ENCODE measurements at places on chromosomes 2 and 18. TPM values are rescaled to one million over a fixed set of nuclear protein-coding genes. Genes with fewer than 3 reads are reported as not detected.

The UGT1A8 gene
- 0.07 TPM for total RNA-seq

The PDE1A gene
- total RNA-seq: 0.17 TPM

The PARD3B gene
- total RNA-seq: 0.88 TPM

The C2orf81 gene
- 2.7 TPM for total RNA-seq

The YES1 gene
- total RNA-seq: 21.9 TPM

The SDC1 gene
- total RNA-seq: 208 TPM

The CDKL4 gene
- total RNA-seq: not detected

The CCDC102B gene
- total RNA-seq: 0.60 TPM

The DLX2 gene
- 0.40 TPM for total RNA-seq

The SP140L gene
- 3.0 TPM for total RNA-seq

The ZNF514 gene
- total RNA-seq: 7.4 TPM

The EGR4 gene
- total RNA-seq: 0.09 TPM

The SRD5A2 gene
- not detected for total RNA-seq

The ZNF521 gene
- total RNA-seq: not detected

The TMEM37 gene
- 1.5 TPM for total RNA-seq

The APOB gene
- total RNA-seq: 0.23 TPM

The MLPH gene
- 318 TPM for total RNA-seq

The NRP2 gene
- 91.7 TPM for total RNA-seq

The HOXD3 gene
- total RNA-seq: not detected

The SULT1C4 gene
- not detected for total RNA-seq

The SKA1 gene
- total RNA-seq: 11.7 TPM

The PAIP2B gene
- total RNA-seq: 0.30 TPM

The DQX1 gene
- 0.05 TPM for total RNA-seq

The DDX18 gene
- total RNA-seq: 72.8 TPM

The CNDP1 gene
- total RNA-seq: not detected

The DYNAP gene
- not detected for total RNA-seq

The LTBP1 gene
- 16.6 TPM for total RNA-seq

The ZC3H6 gene
- total RNA-seq: 0.11 TPM

The VWC2L gene
- not detected for total RNA-seq

The STARD6 gene
- not detected for total RNA-seq
